ENCODE measurements at places on chromosomes 6 and 20. TPM values are rescaled to one million over a fixed set of nuclear protein-coding genes. Genes with fewer than 3 reads are reported as not detected.

GRCh38 chr6:40901322-40902055 lies 137.5 kb downstream of the UNC5CL start:
- no peaks in the 10 kb centered on the region for H3K4me1 ChIP-seq
- peaks cover 3% of the 10 kb centered on the region for H3K27me3 ChIP-seq
- DNase-seq: no peak
- H3K4me3 ChIP-seq: no peak overlapping the region
- H3K27ac ChIP-seq: no peak overlapping the region

GRCh38 chr6:54992789-54993188 lies 146.2 kb downstream of the FAM83B start:
- no peaks in the 10 kb centered on the region for H3K27me3 ChIP-seq
- H3K27ac ChIP-seq: no peak overlapping the region
- H3K4me1 ChIP-seq: no peaks in the 10 kb centered on the region
- H3K36me3 ChIP-seq: no peaks in the 10 kb centered on the region
- H3K4me3 ChIP-seq: no peak overlapping the region

- H3K27me3 ChIP-seq: peaks cover 27% of the 10 kb centered on the region
- no peaks in the 10 kb centered on the region for H3K4me1 ChIP-seq
- H3K4me3 ChIP-seq: no peak overlapping the region
- H3K27ac ChIP-seq: no peak overlapping the region
- no peak for DNase-seq
- no peaks in the 10 kb centered on the region for H3K36me3 ChIP-seq
Observed at GRCh38 chr20:5465604-5465927, 148.8 kb upstream of the PROKR2 start.

DNA sequence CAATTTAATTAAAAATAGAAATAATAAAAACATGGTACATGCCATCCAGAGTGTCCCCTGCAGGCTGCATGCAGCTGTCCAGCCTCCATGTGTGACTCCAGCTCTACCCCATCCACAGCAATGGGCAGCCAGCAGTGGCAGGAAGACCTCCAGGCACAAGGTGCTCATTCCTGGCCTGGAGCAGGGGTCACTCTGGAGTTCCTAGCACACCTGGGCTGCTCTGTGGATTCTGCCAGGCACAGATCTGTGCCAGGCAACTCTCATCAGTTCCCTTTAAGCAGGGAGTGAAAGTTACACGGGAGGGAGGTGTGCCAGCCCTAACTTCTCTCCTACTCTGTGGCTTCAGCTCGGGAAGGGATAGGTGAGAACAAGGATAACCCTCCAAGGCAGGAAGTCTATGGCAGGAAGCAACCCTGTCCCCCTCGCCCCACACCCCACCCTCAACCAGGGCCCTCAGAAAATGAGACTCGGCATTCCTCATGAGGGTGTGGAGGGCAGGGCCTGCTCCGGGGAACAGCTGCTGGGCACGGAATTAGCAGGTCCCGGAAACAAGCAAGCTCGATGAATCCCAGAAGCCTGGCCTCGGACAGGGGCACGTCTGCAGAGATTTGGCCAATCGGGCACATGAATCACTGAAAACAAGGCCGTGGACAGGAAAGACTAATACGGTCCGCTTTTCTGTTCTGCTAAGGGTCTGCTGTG lies 10.0 kb downstream of the JPH2 start:
- no peaks in the 10 kb centered on the region for H3K36me3 ChIP-seq
- no peak for DNase-seq
- no peaks in the 10 kb centered on the region for H3K4me1 ChIP-seq
- H3K27me3 ChIP-seq: peaks cover 14% of the 10 kb centered on the region
- no peak overlapping the region for H3K4me3 ChIP-seq

DNA sequence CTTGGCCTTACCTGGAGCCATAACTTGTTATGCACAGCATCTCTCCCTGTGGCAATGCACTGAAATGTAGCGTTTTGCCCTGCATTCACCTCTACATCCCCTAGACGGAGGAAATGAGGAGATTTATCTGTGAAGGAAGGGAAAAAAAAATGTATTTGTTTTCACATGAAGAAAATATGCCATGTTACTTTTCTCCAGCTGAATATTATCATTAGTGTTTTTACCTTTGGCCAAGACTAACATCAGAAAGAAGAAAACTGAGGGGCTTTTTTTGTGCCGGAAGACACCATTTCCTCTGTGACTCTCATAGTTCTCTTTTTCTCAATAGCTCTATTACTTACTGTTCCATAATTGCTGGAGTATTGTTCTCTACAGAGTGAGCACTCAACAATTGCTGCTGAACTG lies 280.4 kb downstream of the PTPRK start:
- H3K4me3 ChIP-seq: no peak overlapping the region
- no peaks in the 10 kb centered on the region for H3K27me3 ChIP-seq
- H3K27ac ChIP-seq: no peak overlapping the region
- H3K36me3 ChIP-seq: no peaks in the 10 kb centered on the region
- H3K4me1 ChIP-seq: no peaks in the 10 kb centered on the region

- no peak for DNase-seq
- H3K27me3 ChIP-seq: no peaks in the 10 kb centered on the region
- no peak overlapping the region for H3K27ac ChIP-seq
- H3K4me1 ChIP-seq: peaks cover 24% of the 10 kb centered on the region
- H3K36me3 ChIP-seq: no peaks in the 10 kb centered on the region
Observed at GRCh38 chr6:144152334-144152900, 2.1 kb downstream of the STX11 start.

GRCh38 chr6:160882006-160882405 lies 109.6 kb upstream of the MAP3K4 start:
- no peaks in the 10 kb centered on the region for H3K36me3 ChIP-seq
- H3K27me3 ChIP-seq: no peaks in the 10 kb centered on the region
- no peak overlapping the region for H3K4me3 ChIP-seq
- no peak for DNase-seq

DNA sequence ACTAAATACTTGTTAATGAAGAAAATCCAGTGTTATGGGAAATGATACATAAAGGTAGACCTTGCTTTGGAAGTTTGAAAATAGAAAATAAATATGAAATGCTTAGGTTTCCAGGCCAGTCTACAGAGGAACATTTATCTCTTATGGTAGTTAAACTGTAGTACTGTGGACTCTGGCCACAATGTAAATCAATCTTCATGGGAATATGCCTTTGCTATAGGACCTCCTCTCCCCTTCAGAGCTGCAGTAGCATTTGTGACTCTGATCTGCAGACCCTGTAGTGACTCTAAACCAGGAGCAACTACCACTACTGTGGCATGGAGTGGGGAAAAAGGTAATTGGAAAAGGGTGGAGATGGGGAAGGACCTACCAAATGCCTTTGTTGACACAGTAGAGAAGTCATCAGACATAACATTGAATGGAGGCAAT lies 4.5 kb downstream of the HSPA1A start:
- no peak for DNase-seq
- H3K4me1 ChIP-seq: peaks cover 45% of the 10 kb centered on the region
- no peaks in the 10 kb centered on the region for H3K27me3 ChIP-seq

DNA sequence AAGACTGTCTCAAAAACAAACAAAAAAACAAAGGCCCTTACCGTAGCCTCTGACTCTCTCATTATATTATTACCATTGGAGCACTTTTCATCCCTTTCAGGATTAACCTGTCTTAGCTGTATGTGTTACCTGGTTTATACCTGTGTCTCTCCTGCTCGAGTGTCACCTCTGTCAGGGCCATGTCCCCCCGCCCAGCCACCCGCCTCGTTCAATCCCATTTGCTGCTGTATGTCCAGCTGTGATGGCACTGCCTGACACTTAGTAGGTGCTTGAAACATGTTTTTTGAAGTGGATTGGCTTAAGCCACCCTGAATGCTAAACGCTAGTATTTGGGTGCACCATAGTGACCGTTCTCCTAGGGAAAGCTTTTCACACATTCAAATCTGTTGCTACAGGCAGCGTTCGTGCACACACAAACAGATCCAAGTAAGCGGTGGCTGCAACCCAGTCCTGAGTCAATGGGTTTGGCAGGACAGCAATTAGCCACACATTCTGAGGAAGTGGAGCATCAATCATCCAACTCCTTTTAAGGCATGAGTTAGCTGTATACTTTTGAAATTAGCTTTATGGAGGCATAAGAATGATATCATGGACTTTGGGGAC lies 98.9 kb upstream of the ZNF217 start:
- DNase-seq: no peak
- peaks cover 20% of the 10 kb centered on the region for H3K4me1 ChIP-seq
- no peak overlapping the region for H3K27ac ChIP-seq
- H3K36me3 ChIP-seq: no peaks in the 10 kb centered on the region

DNA sequence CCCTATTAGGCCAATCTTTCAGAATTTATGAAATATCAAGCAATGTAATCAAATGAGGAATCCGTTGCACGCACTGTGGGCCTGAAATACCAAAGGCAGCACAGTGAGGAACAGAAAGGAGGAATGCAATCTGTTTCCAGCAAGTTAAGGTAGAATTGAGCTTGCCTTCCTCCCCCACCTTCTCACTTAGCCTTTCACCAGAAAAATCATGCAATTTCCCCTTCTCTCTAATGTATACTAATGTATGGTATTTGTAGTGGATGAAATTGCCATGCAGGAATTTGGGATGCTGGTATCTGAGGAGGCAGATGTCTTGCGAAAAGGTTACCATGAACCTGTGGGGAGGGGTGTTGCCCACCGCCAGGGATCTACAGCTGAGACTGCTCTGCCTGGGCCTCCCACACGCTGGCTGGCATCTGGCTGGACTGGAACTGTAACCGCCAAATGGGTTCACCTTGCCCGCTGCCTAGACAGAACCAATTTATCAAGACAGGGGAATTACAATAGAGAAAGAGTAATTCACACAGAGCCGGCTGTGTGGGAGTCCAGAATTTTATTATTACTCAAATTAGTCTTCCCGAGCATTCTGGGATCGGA lies 222.4 kb upstream of the MYLIP start:
- no peak for DNase-seq
- H3K27ac ChIP-seq: no peak overlapping the region
- H3K4me1 ChIP-seq: no peaks in the 10 kb centered on the region
- no peaks in the 10 kb centered on the region for H3K36me3 ChIP-seq

DNA sequence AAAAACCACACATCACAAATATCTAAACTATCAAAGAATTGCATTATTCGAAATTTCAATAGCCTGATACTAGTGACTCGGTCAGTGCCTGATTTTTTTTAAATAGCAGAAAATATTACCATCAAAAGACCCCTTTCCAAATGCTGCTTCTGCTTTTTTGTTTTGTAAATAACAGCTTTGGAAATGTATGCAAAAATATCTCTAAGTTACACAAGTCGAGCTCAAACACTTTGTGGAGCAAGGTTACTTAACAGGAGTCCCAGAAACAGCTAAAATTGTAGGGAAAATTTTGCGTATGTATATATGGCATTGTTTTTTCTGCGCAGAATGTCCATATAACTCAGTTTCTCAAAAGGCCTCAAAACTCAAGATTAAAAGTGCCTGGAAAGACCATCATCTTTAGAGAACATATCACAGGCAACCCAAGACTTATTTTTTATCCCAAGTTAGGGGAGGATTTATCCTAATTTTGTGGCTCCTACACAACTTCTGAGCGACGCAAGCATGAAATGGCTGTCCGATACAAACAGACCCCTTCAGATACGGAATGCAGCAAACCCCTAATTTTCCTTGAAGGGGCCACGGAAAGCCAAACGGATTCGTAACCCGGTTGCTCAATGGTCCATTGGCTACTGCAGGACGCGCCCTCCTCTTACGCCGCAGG lies 1.3 kb downstream of the CEP85L start:
- peaks cover 27% of the 10 kb centered on the region for H3K4me1 ChIP-seq
- peaks cover 12% of the 10 kb centered on the region for H3K36me3 ChIP-seq
- H3K27me3 ChIP-seq: no peaks in the 10 kb centered on the region
- H3K4me3 ChIP-seq: peak overlapping the region; percentile 82

- H3K4me3 ChIP-seq: no peak overlapping the region
- no peaks in the 10 kb centered on the region for H3K36me3 ChIP-seq
- DNase-seq: no peak
Observed at GRCh38 chr6:167547751-167548150, 222.9 kb downstream of the TTLL2 start.

DNA sequence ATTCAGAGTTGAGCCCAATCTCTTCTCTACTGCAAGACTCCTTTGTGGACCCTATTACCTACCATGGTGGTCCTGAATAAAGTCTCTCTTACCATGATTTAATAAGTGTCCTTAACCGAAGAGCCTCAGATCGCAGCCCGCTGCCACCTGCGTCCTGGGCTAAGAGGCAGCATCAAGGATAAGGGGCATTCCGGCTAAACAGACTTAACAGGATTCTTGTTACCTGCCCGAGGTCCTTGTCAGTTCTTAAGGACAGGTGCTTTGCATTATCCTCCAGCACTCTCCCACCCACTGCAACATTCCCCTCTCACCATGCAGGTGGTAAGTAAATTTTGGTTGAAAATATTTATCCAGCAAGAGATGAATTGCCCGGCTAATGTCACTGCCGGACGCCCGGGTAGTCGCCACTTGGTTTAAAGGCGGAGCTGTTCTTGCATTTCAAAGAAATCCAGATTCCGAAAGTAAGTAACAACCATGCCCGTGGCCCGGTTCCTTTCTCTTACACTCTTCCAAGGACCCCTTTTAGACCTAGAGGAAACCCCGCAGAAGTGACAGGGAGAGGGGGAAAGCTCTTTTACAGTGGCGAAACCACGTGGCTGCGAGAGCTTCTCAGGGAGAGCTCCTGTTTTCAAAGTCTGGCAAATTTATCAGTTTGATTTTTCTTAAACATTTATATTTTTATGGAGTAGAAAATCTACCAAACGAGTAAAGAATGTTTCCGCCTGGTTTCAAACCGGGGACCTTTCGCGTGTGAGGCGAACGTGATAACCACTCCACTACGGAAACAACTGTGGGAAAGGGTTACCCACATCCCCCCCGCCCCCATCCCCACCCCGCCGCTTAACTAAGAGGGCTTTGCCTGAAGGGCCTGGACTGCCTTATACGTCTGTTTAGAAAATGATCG lies 41.9 kb upstream of the PRSS16 start:
- H3K27me3 ChIP-seq: peaks cover 54% of the 10 kb centered on the region
- peaks cover 5% of the 10 kb centered on the region for H3K4me1 ChIP-seq
- H3K4me3 ChIP-seq: no peak overlapping the region
- H3K36me3 ChIP-seq: no peaks in the 10 kb centered on the region
- DNase-seq: peak; percentile 39
- no peak overlapping the region for H3K27ac ChIP-seq

DNA sequence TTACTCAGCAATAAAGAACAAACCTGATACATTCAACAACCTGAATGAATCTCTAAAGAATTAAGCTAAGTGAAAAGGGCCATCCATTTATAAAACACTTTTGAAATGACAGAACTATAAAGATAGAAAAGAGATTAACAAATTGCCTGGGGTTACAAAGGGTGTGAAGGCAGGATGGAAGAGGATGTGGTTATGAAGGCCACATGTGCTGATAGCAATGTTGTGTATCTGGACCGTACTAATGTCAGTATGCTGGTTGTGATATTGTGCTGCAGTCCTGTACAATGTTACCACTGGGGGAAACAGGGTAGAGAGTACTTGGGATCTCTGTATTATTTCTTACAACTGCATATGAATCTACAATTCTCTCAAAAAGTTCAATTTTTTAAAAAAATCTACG lies 36.4 kb downstream of the ELOVL5 start:
- DNase-seq: peak; percentile 75
- H3K36me3 ChIP-seq: no peaks in the 10 kb centered on the region
- H3K27me3 ChIP-seq: no peaks in the 10 kb centered on the region
- H3K27ac ChIP-seq: no peak overlapping the region
- no peak overlapping the region for H3K4me3 ChIP-seq

The BCAS1 gene
- total RNA-seq: 0.27 TPM

The RAB22A gene
- 16.5 TPM for total RNA-seq

The SIRPG gene
- 28.3 TPM for total RNA-seq

The SLC26A8 gene
- total RNA-seq: not detected

Data from CD4-positive, alpha-beta T cell (primary cell).